T-helper 2 cell (primary cell): ENCODE measurements at places on chromosomes 7 and 10.

- no peak for DNase-seq
Measured at GRCh38 chr10:99926925-99927720, 82.6 kb downstream of the DNMBP start.

- DNase-seq = no peak
Measured at GRCh38 chr10:109698882-109699664, 224.2 kb downstream of the XPNPEP1 start.

DNA sequence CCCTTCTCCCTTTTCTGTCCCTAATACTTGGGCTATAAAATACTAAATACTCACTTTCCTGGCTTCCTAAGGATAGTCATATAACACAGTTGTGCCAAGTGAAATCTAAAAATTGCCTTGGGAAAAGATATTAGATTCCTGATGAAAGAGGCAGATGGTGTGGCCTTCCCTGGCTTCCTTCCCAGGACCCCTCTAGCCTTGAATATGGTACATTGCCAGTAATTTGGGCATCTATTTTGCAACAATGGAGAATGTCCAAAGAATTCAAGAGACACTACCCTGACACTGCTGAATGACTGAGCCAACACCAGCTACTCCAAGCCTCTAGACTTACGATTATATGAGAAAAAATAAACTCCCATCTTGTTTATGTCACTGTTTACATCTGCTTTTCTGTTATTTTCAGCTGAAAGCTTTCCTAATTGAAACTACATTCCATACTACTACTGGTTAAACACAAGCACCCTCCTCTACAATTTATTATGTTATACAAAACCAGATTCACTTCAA lies 17.9 kb downstream of the COPG2 start:
- DNase-seq = no peak

DNA sequence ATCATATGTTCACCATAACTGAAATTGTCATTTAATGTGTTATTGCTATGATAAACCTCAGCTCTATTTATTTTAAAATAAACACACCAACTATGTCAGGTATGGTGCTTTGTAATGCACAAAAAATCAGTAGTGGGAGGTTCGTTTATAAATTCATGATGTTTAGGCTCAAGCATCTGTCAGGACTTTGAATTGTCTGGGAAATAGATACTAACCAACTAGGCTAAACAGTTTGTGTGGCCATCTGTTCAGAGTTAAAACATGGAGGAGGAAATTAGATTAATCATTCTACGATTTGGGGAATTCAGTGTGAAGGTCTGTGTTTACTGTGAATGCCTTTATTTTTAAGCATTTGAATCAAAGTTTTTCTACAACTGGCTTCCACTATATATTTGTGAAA lies 212.6 kb upstream of the FZD8 start:
- DNase-seq = no peak

GRCh38 chr7:92830532-92831110 lies 5.8 kb downstream of the CDK6 start:
- no peak for DNase-seq

DNA sequence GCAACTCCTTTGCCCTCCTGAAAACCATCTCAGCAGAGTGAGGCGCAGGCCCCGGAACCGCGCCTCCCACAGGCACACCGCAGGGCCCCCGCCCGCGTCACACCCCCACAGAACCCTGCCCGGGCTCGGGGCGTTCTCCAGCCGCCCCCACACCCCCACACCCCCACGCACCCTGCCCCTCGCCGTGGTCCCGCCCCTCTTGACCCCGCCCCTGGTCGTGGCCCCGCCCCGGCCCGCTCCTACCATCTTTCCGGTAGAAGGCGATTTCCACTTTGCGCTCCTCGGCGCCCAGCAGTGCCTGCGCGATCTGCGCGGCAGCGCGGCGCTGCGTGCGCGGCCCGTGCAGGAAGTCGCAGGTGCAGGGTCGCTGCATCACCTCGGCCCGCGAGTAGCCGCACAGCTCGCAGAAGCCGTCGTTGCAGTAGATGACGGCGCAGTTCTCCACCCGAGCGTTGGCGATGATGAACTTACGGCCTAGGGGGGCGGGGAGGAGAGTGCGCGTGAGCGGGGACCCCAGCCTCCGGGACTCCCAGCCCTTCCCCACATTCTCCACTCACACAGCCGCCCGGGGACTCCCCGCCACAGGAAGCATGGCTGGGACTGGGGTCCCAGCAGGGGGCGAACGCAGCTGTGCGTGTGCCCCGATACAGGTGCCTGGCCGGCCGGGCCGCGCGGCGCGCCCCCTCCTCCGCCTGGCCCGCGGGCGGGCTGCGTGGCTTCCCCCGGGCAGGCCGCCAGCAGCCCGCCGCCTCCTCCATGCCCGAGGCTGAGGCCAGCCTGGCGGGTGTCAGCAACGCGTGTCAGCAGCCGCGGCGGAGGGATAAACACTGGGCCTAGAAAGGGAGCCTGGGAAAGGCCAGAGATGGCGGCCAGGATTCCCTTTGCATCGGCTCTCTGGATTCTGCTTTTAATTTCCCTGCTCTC lies 3.4 kb downstream of the KCNH2 start:
- DNase-seq = peak; percentile 65

DNA sequence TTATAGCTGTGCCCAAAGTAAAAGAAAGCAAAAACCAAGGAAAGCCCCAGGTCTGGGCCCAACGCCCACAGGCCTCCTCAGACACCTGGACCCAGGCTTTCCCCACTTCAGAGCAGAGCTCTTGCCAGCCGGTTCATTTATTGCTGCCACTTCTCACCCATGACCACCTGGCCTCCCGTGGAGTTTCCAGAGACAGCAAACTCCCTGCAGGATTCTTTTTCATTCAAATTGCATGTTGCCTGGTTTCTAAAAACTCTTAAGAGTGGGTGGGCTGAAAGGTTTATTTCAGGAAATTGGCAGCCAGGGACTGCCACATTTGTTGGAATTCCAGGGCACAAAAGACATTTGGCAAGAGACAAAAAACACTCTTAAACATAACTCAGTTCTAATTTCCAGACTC lies 4.7 kb downstream of the VOPP1 start:
- DNase-seq = no peak

DNA sequence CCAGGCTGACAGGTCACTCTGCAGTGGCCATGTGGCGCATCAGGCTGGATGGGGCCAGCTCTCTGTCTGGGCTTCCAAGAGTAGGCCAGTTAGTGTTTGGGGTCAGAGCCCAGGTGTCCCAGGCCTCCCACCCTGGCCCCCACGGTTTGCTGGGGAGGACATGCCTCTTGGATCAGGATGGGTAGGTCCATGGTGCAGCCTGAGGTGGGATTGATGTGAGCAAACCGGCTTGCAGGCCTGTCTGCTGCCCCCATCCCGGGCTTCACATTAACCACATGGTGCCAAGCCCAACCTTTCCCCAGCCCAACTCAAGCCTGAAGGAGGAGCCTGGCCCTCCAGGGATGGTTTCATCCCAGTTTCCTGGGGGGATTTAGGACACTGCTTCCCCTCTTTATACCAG lies 39.2 kb downstream of the LDB3 start:
- no peak for DNase-seq

DNA sequence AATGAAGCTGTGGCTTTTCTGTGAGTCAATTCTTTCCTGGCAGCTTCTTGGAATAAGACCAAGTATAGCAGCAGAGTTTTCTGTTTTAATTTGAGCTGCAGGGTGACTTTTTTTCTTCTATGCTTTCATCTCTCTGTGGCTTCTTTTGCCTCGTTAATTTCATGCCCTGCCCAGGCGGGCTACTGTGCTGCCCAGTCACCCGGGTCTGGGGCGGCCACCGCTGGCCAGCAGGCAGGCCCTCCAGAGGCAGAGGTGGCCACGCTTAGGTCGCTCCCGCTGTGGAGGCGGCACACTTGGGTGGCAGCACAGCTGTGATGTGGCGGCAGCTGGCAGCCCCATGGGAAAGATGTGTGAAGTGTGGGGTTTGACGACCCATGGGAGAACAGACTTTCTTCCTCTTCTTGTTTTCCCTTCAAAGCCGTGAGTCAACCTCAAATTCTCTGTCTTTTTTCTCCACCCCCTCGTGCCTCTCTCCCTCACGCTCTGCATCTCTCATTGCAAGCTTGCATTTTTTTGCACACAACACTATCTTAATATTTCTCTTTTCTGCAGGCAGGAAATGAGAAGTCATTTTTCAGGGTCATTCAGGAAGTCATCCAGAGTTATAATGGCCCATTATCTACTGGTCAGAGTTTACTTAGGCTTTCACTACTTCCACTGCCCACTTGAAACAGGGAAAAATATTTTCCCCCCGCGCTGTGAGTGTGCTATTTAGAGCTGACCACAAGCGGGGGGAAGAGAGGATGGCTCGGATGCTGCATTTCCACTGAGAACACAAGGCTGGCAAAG lies 67.8 kb downstream of the EGFR start:
- DNase-seq = no peak

GRCh38 chr7:65441010-65441409 lies 67.4 kb downstream of the ZNF92 start:
- no peak for DNase-seq

DNA sequence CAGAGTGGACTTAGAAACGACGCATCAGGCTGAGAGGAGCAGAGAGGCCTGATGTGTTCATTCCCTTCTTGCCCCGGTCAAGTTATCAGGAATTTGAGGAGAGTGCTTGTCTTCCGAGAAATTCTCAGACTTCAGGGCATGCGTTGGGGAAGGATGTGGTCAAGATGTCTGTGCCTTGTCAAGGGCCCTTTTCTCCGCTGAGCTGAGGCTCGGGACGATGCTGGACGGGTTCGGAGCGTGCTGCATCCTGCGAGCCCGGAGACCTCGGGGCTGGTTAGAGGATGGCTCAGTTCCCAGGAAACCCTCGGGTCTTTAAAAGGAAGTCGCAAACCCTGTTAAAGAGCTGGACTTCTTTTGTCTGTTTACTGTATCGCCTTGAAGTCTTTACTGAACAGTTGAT lies 325.4 kb downstream of the ADARB2 start:
- no peak for DNase-seq

DNA sequence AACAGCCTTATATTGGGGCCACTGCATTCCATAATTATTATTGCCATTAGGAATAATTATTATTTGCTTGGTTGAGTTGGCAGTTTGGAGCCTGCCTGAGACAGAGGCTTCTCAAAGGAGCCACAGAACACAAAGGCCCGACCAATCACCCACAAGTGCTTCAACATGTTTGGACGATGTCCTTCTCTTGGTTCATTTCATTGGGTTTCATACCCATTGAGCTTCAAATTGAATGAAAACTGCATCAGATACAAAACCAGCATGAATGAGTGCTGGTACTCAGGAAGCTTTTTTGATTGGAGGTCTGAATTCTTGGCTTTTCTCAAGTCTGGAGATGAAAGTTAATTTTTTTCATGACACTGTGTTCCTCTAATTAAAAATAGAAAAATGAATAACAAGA lies 168.3 kb downstream of the CREB5 start:
- DNase-seq = no peak

DNA sequence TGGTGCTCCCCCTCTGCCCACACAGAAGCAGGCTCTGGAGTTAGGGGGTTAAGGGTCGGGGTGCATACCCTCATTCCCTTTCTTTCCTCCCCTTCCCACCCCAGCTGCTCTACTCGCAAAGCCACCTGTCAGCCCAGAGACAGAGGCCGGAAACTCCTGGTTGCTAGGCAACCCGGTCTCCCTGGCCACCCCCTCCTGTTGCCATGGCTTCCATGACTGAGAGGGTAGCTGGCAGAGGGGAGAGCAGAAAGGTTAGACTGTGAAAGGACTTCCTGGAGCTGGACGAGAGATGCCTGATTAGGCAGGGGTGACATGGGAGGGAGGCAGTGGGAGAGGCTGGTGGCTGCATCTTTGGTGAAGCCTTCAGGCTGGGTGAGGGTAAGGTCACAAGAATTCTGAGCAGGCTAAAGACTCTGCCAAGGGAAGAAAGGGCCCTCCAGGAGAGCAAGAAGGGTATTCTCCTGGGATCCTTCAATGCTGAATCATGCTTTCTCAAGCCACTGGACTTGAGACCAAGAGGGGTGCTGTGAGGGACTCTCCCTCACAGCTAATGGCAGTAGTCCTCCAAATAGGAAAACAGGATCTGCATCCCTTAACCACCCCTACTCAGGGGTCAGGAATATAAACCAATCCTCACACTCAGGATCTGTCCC lies 5.4 kb downstream of the PSD start:
- DNase-seq = no peak

DNA sequence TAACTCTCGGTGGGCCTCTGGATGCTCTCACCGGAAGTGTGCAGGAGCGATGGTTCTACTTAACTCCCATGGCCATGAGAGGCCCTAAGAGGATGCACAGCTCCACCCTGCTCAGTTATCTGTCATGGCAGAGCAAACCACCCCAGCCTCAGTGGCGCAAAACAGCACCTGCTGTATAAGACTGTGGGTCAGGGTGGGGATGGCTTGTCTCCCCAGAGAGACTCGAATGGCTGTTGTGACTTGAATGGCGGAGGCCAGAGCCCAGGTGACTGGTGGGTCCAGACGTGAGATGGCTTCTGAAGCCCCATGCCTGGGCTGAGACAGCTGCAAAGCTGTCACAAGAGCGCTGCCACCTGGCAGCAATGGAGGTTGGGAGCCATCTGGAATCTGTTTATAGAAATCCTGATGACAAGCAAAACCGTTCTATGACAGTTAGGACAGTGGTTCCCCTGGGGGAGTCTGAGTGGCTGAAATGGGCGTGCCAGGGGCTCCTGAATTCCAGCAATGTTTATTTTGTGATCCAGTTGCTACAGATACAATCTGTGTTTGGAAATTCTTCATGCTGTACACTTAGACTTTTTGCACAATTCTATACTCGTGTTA lies 490.5 kb downstream of the TCERG1L start:
- no peak for DNase-seq

GRCh38 chr10:95026461-95026860 lies 42.8 kb downstream of the CYP2C8 start:
- no peak for DNase-seq

DNA sequence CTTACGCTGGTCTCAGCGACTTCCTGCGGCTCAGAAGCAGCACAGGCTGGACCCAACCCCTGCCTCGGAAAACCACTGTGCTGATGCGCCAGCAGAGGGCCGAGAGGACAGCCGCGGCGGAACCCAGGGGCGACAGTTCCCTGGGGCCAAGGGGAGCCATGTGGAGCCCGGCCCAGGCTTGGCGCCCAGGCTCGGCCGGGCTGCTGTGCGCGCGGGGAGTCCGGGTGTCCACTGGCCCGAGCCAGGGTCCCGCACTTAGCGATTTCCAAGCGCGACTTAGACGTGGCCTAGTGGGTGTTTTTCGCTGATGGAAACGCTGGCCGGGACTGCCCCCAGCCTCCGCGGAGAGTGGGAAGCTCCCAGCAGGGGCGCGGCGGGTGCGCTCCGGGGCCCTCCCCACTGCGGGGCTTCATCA lies 18.6 kb upstream of the ZNF32 start:
- no peak for DNase-seq

GRCh38 chr10:16915300-16915699 lies 98.1 kb upstream of the RSU1 start:
- DNase-seq = no peak

GRCh38 chr7:110621289-110621688 lies 469.6 kb upstream of the LRRN3 start:
- no peak for DNase-seq

GRCh38 chr10:116147147-116147905 lies 125.7 kb downstream of the GFRA1 start:
- DNase-seq = no peak

- DNase-seq = no peak
Measured at GRCh38 chr7:75950111-75950681, 35.2 kb downstream of the POR start.

GRCh38 chr7:36021917-36022550 lies 131.0 kb upstream of the EEPD1 start:
- DNase-seq = no peak
